K562 (cell line): ENCODE measurements at places on chromosomes 5 and 9. TPM values are rescaled to one million over a fixed set of nuclear protein-coding genes. Genes with fewer than 3 reads are reported as not detected.

DNA sequence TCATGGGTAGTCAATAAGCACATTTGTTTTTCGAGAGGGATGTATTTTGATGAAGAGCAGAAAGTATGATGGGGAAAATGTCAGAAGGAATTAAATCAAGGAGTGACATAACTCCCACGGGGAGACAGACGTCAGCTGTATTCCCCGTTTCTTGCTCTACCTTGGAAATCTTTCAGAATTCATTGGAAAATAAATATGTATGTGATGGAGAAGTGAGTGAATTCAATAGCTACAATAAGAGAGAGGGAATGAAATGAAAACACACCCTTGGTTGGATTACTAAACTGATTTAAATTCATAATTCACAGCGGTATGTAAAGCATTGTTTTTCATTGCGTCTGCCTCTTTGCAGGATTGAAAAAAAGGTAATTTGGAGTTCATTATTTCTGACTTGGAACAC, 209.7 kb upstream of the KLF4 start:
- no peaks in the 10 kb centered on the region for H3K4me1 ChIP-seq
- H3K27ac ChIP-seq: no peak overlapping the region
- peaks cover 11% of the 10 kb centered on the region for H3K27me3 ChIP-seq
- no peaks in the 10 kb centered on the region for H3K36me3 ChIP-seq

DNA sequence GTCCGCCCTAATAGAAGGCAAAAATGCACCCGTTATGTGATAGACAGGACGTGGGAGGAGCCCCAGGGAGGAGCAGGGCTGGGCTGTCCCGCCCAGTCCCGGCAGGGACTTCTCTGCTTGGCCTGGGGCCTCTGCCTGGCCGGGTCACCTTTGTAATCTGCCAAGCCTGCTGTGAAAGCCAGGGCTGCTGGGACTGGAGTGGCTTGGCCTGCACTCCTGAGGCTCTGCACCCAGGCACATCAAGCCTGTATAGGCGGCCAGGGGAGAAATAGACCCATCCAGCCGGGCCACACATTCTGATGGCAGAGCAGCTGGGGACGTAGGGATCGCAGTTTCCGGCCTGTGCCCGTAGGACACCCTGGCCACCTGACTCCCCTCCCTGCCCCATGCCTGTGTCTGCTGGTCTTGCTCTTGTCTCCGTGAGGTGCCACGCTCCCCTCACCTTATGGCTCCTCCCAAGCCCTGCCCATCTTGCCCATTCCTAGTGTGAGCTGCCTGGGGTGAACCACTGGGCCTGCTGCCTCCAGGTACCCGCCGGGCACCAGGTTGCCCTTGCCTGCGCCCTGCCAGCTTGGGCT, 28.1 kb downstream of the DYNC2I2 start:
- peak; percentile 72 for DNase-seq
- H3K4me1 ChIP-seq: peaks cover 4% of the 10 kb centered on the region; the same call in 2 of the 3 replicates
- no peak overlapping the region for H3K27ac ChIP-seq
- H3K27me3 ChIP-seq: no peaks in the 10 kb centered on the region

- no peak for DNase-seq
- no peak overlapping the region for H3K4me3 ChIP-seq
- H3K27ac ChIP-seq: no peak overlapping the region
- no peaks in the 10 kb centered on the region; the same call in 2 of the 3 replicates for H3K4me1 ChIP-seq
- H3K27me3 ChIP-seq: no peaks in the 10 kb centered on the region
Observed at GRCh38 chr9:130220352-130220751, 45.2 kb upstream of the HMCN2 start.

GRCh38 chr9:112323378-112323854, 10.0 kb downstream of the PTBP3 start:
- peaks cover 9% of the 10 kb centered on the region; the same call in 1 of the 2 replicates for H3K4me1 ChIP-seq
- no peak for DNase-seq
- no peak overlapping the region for H3K4me3 ChIP-seq
- H3K36me3 ChIP-seq: peaks cover 29% of the 10 kb centered on the region; the same call in 2 of the 3 replicates
- 0 out of 3 replicates have a peak overlapping the region, but pooled peaks have one; percentile 3 for H3K27ac ChIP-seq

The DPH7 gene
- 53.0 and 54.0 TPM in 2 replicates for total RNA-seq

- H3K27ac ChIP-seq: no peak overlapping the region
- H3K4me1 ChIP-seq: no peaks in the 10 kb centered on the region
- no peak for DNase-seq
- no peaks in the 10 kb centered on the region for H3K36me3 ChIP-seq
Observed at GRCh38 chr5:147481376-147481775, 28.5 kb downstream of the DPYSL3 start.

The CNTFR gene
- total RNA-seq: not detected in 2 replicates

The SMIM33 gene
- not detected in 2 replicates for total RNA-seq

GRCh38 chr5:33361781-33362180, 79.0 kb upstream of the TARS1 start:
- DNase-seq: no peak
- H3K27ac ChIP-seq: no peak overlapping the region
- no peaks in the 10 kb centered on the region for H3K27me3 ChIP-seq

GRCh38 chr9:81002242-81002641, 687.1 kb downstream of the TLE1 start:
- no peak for DNase-seq
- no peaks in the 10 kb centered on the region for H3K4me1 ChIP-seq
- H3K27me3 ChIP-seq: no peaks in the 10 kb centered on the region

The PRLR gene
- total RNA-seq: 0.02 and 0.25 TPM in 2 replicates

DNA sequence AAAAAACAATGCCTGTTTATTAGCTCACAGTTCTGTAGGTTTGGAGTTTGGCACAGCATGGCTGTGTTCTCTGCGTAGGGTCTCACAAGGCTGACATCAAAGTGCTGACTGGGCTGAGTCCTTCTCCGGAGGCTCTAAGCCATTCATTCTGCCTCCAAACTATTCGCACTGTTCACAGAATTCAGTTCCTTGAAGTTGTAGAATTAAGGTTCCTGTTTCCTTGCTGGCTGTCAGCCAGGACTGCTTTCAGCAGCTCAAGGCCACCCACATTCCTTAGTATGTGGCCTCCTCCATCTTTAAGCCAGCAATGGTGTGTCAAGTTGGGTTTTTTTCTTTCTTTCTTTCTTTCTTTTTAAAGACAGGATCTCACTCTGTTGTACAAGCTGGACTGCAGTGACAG, 161.9 kb downstream of the CDH6 start:
- H3K4me1 ChIP-seq: no peaks in the 10 kb centered on the region
- H3K27ac ChIP-seq: no peak overlapping the region
- H3K4me3 ChIP-seq: no peak overlapping the region
- DNase-seq: no peak
